ENCODE measurements at places on chromosomes 16 and 17.

DNA sequence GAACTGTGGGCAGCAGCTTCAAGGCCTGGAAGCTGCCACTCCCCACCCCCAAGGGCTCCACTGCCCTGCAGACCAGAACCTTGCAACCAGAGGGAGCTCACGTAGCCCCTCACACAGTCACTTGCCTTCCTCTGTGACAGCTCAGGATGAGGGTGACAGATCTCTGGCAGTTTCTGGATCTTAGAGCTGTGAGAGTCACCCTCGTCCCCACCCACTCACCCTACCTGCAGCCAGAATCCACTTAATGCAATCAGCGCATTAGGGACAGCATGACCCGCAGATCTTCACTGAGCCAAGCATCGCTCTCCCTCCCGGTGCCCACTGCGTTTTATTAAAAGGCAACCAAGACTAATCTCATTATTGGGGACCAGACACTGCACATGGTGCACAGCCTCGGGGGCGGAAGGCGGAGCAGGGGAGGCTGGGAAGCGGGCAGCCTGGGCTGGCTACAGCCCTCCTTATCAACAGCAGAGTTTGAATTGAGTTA, 3.5 kb downstream of the CYB561 start:
- no peak for DNase-seq

DNA sequence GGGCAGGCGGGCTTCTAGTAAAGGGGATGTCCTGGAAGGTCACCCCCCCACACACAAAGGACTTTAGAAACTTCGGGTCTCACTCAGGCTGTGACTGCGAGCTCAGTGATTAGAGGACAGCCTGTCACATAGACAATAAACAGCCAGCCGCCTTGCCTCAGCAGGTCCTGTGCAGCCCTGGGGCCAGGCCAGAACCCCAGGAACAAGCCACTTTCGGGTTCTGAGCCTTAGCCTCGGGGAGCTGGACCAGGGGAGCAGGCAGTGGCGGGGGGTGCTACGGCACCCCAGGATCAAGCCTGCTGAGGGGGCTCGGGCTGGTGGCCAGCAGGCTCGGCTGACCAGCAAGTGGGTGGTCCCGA, 1.1 kb downstream of the GAS7 start:
- no peak for DNase-seq

- DNase-seq = no peak
These were observed 25.3 kb upstream of the PVALEF start for GRCh38 chr17:81140018-81140417.

DNA sequence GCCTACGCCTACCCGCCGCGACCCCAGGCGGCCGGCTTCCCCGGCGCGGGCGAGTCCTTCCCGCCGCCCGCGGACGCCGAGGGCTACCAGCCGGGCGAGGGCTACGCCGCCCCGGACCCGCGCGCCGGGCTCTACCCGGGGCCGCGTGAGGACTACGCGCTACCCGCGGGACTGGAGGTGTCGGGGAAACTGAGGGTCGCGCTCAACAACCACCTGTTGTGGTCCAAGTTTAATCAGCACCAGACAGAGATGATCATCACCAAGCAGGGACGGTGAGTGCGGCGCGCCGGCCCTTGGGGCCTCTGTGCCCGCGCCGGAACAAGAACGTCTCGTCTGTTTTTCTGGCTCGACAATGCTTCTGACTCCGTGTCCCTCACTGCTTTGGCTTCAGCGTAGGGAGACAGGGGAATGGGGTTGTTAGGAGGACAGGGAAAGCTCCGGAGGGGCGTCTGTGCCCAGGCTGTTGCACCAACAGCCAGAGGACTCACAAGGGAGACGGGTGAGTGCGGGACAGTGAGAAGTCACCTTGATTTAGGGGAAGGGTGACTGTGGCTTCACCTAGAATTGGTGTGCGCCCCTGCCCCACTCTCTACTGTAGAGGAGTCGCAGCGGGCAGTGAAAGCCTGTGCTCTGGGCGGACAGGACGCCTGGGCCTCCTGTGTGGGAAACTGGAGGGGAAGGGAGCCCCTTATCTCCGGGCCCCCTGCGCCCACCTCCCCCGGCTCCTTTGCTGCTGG, 806 bp downstream of the TBX21 start:
- no peak for DNase-seq

DNA sequence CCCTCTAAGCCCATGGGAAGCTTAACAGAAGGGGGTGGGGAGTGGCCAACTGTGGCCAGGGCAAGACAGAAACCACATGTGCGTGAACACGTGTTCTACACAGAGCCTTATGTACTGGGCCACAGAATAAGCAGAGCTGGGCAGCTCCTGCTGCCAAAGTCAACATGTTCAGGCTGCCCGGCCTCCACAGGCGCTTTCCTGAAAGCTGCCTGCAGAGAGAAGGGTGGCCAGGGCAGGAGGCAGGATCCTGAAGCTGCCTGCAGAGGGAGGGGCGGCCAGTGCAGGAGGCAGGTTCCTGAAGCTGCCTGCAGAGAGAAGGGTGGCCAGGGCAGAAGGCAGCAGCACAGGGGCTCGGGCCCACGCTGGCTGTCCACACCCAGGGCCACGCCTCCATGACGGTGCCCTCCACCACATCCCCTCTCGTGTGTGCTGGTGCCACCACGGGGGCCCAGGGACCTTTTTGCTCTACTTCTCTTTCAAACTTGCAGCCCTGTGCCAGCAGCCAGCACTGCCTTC, 79.5 kb downstream of the ANKRD11 start:
- no peak for DNase-seq

DNA sequence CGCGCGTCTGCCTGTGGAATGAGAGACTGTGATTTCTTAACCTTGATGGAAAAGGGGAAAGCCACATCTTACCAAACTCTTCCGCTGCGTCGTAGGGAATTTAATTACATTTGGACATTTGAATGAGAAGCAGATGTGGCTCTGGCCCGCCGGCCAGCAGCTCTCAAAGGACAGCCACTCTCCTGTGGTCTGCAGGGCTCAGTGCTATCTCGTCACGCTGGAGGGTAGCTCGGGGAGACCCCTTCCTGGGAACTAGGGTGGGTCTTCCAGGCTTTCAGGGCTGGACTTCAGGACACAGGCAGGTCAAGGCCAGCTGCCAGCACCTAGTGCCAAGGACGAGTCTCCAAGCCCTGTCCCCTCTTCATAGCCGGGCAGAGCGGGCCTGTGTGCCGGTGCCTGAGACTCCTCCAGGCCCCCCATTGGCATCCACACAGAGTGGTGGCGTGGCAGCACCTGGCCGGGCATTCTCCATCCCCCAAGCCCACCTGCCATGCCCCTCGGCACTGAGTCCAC, 15.9 kb upstream of the TBX2 start:
- no peak for DNase-seq

Data from fibroblast of skin of left biceps (primary cell).